ENCODE measurements at places on chromosomes 11 and 22.

GRCh38 chr11:31824332-31824878 lies 13.3 kb upstream of the PAX6 start:
- no peak for DNase-seq

- peak; percentile 5 for DNase-seq
Measured at GRCh38 chr11:33040033-33040861, 875 bp downstream of the TCP11L1 start.

- DNase-seq = no peak
Measured at GRCh38 chr11:20250644-20251247, 90.5 kb upstream of the DBX1 start.

GRCh38 chr11:105610871-105611571 lies 1.1 kb downstream of the GRIA4 start:
- no peak for DNase-seq

GRCh38 chr11:107043242-107044006 lies 25.1 kb upstream of the GUCY1A2 start:
- DNase-seq = no peak

GRCh38 chr11:123185326-123185725 lies 9.7 kb downstream of the CLMP start:
- DNase-seq = no peak

DNA sequence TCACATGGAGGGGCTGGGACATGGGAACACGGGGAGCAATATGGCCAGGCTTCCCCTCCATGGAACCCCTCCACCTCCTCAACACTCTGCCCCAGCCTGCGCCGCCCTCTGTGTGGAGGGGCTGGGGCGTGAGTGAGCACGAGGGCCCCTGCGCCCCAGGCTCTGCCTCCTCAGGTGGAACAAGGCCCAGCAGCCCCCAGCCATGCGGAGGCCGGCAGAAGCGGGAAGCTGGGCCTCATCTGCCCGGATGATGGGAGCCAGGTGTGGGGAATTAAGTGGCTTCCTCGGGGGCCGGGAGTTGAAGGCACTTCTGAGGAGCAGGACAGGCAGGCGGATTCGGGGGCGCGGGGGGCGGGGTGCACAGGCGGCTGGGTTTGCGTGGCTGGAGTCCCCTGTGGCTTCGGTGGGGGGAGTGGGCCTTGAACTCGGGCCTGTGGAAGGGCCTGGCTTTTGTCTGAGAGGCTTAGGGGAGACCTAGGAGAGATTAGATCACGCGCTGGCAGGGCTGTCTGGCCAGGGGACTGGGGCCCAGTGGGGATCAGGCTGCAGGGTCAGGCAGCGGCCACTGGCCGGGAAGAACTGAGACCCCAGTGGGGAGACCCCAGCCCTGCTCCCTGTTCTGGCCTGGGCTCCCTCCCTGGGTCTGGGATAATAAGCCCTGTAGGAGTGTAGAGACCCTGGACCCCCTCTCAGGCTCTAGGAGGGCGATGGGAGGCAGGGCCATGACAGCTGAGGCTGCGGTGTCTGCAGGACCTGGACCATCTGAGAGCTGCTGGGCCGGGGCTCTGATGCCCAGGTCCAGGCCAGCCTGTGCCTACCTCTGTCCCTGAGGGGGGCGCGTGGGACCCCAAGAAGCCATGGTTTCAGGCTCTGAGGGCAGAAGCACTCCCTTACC lies 13.3 kb downstream of the PRR33 start:
- DNase-seq = no peak

DNA sequence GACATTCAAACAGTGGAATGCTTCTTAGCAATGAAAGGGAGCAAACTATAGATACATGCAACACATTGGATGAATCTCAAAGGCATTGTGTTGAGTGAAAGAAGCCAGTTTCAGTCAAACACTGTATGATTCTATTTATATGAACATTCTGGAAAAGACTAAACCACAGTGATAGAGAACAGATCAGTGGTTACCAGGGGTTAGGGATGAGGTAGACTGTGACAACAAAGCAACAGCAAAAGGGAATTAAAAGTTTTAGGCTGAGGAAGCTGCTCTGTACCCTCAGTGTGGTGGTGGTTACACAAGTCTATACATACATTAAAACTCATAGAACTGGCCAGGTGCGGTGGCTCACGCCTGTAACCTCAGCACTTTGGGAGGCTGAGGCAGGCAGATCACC lies 23.0 kb downstream of the FDX1 start:
- no peak for DNase-seq

DNA sequence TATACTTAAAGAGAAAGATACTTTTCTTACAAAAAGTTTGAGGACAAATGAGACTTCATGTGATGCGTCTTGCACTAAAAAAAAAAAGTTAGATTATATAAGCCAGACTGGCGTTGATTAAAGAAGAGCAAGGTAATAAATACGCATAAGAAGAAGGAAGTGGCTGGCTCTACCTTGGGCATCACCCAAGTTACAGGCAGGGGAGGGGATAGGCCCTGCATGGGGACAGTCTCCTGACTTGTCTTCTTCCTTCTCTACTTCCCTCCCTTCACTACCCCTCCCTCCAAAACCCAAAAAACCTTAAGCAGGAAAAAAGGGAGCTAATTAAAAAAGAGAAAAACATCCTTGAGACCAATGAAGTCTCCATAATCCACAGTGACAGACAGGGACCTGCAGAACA lies 22.3 kb upstream of the TMA7B start:
- no peak for DNase-seq

DNA sequence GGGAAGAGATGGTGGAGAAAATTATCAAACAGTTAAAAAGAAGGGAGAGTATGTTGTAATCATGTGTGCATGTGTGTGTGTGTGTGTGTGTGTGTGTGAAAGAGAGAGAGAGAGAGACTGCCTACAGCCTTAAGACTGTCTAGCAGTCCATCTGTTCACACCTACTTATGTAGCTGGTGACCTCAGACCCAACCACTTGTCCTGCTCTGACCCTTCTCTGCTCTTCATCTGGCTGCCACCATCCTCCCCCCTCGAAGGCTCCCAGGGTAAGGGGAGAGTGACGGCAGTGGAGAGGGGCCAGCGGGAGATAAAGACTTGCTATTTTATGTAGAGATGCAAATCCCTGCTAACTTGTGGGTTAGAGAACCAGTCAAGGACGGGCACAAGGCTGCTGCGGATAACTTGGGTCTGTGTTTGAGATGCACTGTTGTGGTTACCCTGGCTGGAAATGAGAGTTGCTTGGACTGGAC lies 24.9 kb upstream of the GRAMD1B start:
- no peak for DNase-seq

GRCh38 chr22:37983860-37984791 lies at the start of gene SOX10:
Gene SOX10 (minus strand): TSS chr22:37984555. CDS start chr22:37983784, 771 bp downstream.
- no peak for DNase-seq

- no peak for DNase-seq
Measured at GRCh38 chr22:34696557-34696956, 369.4 kb upstream of the ISX start.

DNA sequence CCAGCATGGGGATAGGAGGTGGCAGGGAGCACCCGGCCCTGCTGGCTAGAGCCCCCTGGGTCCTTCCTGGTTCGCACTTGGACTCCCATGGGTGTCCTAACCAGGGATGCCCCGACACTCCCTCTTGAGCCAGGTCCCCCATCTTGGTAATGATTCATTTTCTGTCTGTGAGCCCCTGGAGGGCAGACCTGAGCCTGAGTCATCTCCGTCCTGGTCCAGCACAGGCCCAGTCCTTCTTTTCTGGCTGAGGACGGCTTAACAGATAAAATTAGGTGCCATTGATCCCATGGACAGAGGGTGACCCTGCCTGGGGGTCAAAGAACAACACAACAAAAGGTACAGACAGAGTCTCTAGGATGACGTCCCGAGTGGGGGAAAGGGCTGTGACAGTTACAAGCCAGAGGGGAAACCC lies 3.5 kb downstream of the RHOD start:
- DNase-seq = no peak

DNA sequence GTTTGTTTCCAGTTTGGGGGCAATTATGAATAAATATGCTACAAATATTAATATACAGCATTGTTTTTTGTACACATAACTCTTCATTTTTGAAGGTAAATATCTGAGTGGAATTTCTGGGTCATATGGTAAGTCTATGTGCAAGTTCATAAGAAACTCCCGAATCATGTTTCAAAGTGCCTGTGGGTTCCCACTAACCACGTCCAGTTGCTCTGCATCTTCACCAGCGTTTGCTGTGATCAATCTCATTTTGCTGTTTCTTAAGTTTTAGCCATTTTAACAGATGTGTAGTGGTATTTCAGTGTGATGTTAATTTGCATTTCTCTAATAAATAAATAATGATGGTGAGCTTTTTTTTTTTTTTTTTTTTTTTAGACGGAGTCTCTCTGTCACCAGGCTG lies 14.2 kb upstream of the CSRP3 start:
- DNase-seq = no peak

- no peak for DNase-seq
Measured at GRCh38 chr11:134850566-134850965, 438.5 kb upstream of the B3GAT1 start.

DNA sequence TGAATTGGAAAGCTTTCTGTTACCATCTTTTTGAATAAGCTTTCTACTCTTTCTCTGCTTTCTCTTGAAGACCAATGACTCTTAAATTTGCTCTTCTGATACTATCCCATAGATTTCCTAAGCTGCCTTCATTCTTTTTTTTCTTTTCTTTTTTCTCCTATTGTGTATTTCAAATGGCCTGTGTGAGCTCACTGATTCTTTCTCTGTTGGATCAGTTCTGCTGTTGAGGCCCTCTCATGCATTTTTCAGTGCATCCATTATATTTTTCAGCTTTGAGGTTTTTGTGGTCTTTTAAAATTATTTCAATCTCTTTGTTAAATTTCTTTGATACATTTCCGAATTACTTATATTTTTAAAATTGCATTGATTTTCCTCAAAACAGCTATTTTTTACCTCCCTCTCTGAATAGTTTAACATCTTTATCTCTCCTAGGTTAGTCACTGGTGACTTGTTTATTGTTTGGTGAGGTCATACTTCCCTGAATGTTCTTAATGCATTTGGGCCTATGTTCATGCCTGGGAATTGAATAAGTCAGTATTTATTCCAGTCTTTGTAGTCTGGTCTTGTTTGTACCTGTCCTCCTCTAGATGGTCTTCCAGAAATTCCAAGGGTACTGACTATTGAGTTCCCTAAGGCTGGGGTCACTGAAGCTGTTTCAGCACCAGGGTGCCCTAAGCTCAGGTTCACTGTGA lies 110.6 kb upstream of the SERPIND1 start:
- no peak for DNase-seq

- DNase-seq = no peak
Measured at GRCh38 chr11:90329043-90329442, 106.2 kb upstream of the CHORDC1 start.

DNA sequence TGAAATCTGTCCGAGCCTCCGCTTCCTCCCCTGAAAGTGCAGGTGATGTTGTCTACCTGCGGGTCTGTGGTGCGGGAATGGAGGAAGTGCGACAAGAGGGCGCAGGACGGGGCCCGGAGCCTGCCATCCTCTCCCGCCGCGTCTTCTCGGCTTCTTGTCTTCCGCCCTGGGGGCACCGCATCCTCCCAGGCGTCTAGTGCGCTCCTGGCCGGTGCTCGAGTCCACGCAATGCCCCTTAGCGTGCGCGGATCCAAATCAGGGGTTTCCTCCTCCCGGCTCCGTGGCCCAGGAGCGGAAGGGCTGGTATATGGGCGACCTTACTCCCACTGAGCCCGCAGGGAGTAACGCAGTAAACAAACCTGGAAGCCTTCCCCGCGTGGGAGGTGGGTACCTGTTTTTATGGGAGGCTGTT lies 405 bp downstream of the SFI1 start:
- peak; percentile 20 for DNase-seq

DNA sequence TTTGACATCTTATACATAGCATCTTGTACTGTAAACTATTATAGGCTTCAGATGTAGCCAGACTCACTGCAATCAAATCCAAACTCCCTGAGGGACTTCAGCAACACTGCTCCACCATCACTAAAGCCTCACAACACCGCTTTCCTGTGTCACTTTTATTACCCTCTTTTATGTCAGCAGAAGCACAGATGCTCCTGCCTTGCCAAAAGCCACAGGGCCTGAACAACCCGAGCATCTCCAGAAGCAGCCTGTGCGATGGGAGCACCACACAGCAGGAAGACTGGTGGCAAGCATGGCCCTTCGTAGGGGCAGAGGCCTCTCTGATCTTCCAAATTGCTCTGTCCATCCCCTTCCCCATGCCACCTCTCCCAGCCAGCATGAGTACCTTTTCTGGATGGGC lies 22.9 kb downstream of the TMEM123 start:
- no peak for DNase-seq

GRCh38 chr11:68202165-68202564 lies 10.9 kb downstream of the KMT5B start:
- no peak for DNase-seq

DNA sequence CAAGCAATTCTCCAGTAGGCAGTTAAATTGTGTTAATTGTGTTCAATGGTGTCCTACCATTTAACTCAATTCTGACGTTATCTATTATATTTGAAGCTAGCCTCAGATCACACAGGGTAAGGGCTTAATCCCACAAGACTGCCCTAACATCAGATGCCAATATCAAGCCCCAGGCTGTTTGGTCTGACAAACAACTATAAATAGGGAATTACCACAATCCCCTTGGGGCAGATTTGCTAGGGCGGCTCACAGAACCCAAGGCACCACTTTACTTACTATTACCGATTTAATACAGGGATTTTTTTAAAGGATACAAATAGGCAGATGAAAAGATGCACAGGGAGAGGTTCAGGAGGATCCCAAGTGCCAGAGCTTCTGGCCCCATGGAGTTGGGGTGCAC lies 678.4 kb downstream of the OPCML start:
- no peak for DNase-seq

DNA sequence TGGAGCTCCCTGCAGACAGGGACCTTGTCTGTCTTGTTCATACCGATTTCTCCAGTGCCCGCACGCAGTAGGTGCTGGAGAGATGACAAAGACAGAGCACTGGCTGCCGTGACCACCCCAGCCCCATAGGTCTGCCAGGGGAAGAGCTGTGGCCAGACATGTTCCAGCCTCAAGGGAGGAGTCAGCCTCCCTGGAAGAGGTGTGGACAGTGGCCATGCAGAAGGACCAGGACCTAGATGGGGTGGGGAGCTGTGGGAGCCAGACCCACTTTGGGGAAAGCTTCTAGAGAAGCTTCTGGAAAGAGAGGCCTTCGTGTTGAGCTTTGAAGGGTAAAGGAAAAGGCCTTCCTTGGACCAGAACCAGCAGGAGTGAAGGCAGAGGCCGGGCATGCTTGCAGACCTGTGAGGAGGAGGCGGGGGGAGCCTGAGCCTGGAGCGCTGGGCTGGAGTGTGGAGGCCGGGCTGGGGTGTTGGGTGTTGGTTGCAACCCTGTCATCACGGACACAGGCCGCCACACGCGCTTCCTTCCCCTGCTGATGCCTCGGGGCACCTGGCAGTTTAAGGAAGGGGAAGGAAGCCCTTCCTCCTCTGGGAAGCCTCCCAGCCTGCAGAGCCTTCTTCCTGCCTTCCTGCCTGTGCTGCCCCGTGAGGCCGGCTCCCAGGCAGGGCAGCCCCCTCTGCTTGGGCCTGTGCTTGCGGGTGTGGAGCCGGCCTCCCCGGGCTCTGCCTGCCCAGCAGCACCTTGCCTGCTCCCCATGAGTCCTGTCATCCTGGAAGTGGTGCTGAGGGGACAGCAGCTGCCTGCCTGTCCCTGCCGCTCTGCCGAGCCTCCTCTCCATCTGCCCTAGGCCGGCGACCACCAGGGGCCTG lies 12.3 kb downstream of the RELT start:
- no peak for DNase-seq

- no peak for DNase-seq
Measured at GRCh38 chr11:83335446-83336070, 49.4 kb upstream of the CCDC90B start.

Data from activated T-cell treated with anti-CD3 and anti-CD28 coated beads for 4 hours (primary cell).